ENCODE measurements at places on chromosomes 3 and 15. TPM values are rescaled to one million over a fixed set of nuclear protein-coding genes. Genes with fewer than 3 reads are reported as not detected.

GRCh38 chr3:110307065-110307809, 764.4 kb upstream of the NECTIN3 start:
- no peaks in the 10 kb centered on the region for H3K27me3 ChIP-seq
- H3K4me3 ChIP-seq: no peak overlapping the region
- H3K27ac ChIP-seq: no peak overlapping the region

The NDN gene
- total RNA-seq: 3.0 TPM

DNA sequence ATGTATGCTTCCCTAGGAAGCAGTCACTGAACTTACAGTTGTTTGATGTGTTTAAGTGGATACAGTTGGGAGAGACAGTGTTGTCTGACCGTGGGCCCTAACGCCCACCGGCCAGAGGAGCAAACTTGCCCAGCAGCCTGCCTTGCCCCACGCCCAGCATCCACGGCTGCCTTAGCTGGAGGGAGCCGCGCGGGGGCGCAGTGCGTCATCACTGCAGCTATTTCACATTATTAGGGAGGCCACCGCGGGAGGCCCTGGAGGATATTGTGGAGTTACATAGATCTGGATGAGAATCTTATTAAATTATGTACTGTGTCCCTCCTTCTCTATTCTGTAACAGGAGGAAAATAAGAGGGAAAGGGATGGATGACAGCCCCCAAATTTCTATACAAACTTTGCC, 267.2 kb downstream of the GABRG3 start:
- no peak overlapping the region for H3K27ac ChIP-seq
- no peaks in the 10 kb centered on the region for H3K4me1 ChIP-seq
- H3K36me3 ChIP-seq: no peaks in the 10 kb centered on the region

DNA sequence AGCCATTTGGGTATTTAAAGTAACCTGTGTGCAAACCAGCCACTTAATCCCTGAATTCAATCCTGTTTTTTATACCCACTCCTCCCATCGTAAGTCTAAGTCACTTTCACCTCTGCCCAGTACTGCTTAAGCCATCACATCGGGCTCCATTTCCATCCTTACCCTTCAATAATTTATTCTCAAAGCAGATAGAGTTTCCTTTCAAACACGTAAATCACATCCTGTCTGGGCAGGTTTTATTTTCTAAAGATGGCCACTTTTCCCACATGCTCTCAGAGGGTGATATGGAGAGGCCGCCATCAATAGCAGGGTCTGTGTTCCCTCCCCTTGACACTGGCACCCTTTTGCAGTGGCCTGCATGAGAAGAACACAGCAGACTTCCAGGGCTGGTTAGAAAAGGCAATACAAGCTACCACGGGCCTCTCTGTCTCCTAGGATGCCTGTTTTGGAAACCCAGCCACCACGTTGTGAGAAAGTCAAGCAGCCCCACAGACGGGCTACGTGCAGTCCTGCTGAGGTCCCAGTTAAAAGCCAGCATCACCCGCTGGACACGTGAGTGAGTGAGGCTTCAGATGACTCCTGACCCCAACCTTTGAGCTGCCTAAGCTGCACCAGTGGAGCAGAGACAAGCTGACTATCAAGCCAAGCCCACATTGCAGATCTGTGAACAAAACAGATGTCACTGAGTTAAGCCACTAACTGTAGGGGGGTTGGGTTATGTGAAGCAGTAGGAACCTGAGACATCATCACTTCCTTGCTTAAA, 241.8 kb upstream of the SLCO3A1 start:
- peaks cover 13% of the 10 kb centered on the region for H3K27me3 ChIP-seq
- no peak overlapping the region for H3K4me3 ChIP-seq
- DNase-seq: no peak
- no peaks in the 10 kb centered on the region for H3K36me3 ChIP-seq
- H3K27ac ChIP-seq: no peak overlapping the region

GRCh38 chr3:72977060-72977808, 19.4 kb upstream of the PPP4R2 start:
- peak overlapping the region; percentile 55 for H3K4me3 ChIP-seq
- H3K27ac ChIP-seq: peak overlapping the region; percentile 93
- no peak for DNase-seq
- peaks cover 7% of the 10 kb centered on the region for H3K27me3 ChIP-seq

GRCh38 chr3:127908202-127908601, 6.8 kb upstream of the KBTBD12 start:
- H3K36me3 ChIP-seq: no peaks in the 10 kb centered on the region
- no peak overlapping the region for H3K4me3 ChIP-seq
- H3K27me3 ChIP-seq: peaks cover 22% of the 10 kb centered on the region

DNA sequence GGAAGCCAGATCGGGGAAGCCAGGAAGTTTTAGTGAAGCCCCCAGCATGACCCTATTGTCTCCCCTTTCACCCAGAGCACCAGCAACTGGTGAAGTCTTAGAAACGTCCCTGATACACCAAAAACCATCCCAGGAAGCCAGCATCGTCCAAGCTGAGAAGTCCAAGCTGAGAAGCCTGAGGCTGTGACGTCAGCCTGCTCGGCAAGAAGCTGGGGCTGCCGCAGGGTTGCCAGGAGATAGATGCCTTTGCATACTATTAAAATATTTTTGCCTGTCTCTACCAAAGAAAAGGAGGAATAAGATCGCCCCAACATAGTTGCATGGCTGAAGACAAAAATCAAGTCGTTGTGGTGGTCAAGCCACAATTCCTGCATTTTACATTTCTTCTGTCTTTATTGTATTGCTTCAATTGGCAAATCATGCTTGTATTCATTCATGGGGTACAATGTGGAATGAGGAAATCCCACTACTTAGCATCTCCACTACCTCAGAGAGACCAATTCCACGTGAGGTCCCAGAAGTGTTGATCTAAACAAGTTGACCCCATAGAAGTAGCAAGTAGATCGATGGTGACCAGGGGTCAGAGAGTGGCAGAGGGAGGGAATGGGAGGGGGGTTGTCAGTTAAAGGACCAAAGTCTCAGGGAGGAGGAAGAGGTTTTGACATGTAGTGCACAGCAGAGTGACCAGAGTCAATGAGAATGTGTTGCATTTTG, 19.6 kb upstream of the EMC3 start:
- peak overlapping the region; percentile 57 for H3K27ac ChIP-seq
- no peaks in the 10 kb centered on the region for H3K36me3 ChIP-seq
- DNase-seq: no peak
- peaks cover 21% of the 10 kb centered on the region for H3K4me1 ChIP-seq
- H3K4me3 ChIP-seq: no peak overlapping the region

DNA sequence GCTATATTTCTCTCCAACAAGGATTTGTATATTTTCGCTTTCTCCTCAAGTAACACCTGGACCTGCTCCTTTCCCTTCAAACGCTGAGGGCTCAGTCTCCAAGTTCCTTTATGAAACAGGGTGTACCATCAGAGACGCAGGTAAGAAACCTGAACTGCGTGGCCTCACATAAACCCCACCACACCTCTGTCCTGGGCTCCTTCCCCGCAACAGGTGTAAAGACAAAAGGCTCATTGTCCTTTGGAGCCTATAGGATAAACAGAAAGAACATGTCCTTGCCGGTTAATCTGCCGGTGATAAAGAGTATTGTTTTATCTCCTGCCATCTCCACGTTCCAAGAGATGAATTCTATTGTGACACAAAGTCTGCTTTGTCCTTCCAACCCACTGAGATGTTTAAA, 111.8 kb upstream of the ADAMTS9 start:
- no peak overlapping the region for H3K4me3 ChIP-seq
- H3K36me3 ChIP-seq: no peaks in the 10 kb centered on the region
- DNase-seq: no peak
- no peaks in the 10 kb centered on the region for H3K27me3 ChIP-seq

The NSUN3 gene
- 22.3 TPM for total RNA-seq

GRCh38 chr3:23028294-23028693, 174.8 kb upstream of the UBE2E2 start:
- DNase-seq: no peak
- no peaks in the 10 kb centered on the region for H3K27me3 ChIP-seq
- no peak overlapping the region for H3K27ac ChIP-seq
- H3K4me1 ChIP-seq: no peaks in the 10 kb centered on the region
- no peak overlapping the region for H3K4me3 ChIP-seq

DNA sequence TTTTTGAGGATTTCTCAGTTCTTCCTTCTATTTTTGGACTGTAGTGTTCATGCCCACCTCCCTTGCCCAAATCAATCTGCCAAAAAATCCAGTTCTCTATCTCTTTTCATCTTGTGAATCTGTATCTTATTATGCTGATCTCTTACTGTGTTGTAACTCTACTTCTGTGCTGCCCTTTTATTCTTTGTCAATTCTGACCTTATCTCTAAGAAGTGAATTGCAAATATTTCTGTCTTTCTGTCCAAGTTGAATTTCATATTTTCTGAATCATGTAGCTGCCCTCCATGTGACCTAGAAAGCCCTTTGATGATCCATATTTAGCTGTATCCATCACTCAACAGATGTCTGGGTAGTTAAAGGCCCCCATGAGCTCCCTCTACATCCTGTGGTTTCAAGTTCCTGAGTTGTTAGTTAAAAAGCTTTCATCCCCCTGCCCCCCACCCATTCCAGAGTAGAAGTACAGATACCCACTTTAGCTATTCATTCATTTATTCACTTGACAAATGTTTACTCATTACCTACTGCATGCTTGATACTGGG, 33.6 kb upstream of the ETV5 start:
- no peak overlapping the region for H3K4me3 ChIP-seq
- DNase-seq: no peak
- H3K27ac ChIP-seq: no peak overlapping the region
- no peaks in the 10 kb centered on the region for H3K36me3 ChIP-seq

DNA sequence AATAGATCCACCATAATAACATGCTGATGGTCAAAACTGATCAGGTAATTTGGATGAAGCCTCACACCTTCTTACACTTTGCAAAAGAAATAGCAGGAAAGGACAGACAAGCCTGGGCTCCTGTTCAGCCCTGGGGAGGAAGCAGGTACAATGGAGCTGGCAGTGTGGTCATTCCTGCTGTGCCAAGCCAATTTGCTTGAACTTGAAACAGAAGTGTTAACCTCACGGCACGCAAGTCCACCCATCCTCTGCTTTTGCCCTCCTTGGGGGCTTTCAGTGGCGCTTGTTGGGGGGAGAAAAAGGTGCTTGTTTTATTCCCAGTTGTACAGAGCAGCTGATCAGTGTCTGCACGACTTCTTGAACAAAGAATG, 36.8 kb upstream of the RFTN1 start:
- peaks cover 56% of the 10 kb centered on the region for H3K4me1 ChIP-seq
- peak overlapping the region; percentile 11 for H3K4me3 ChIP-seq
- H3K36me3 ChIP-seq: peaks cover 4% of the 10 kb centered on the region
- peak overlapping the region; percentile 97 for H3K27ac ChIP-seq
- no peak for DNase-seq
